Mammary microvascular endothelial cell (primary cell): ENCODE measurements at places on chromosomes 3 and 15. TPM values are rescaled to one million over a fixed set of nuclear protein-coding genes. Genes with fewer than 3 reads are reported as not detected.

The CLDN18 gene
- total RNA-seq, result not detected in 2 replicates

The LRRN1 gene
- not detected in 2 replicates for total RNA-seq

The CHRM5 gene
- not detected in 2 replicates for total RNA-seq

The MORC1 gene
- total RNA-seq, result not detected in 2 replicates

The TF gene
- 0.07 TPM in 1 of 2 replicates, not detected in the other for total RNA-seq

The IL17RE gene
- 0.07 and 0.34 TPM in 2 replicates for total RNA-seq

The ESYT3 gene
- total RNA-seq, result 0.05 and 0.07 TPM in 2 replicates

The SLC6A1 gene
- total RNA-seq, result not detected in 2 replicates

The LRRC2 gene
- 0.47 and 0.64 TPM in 2 replicates for total RNA-seq

The AHSG gene
- not detected in 2 replicates for total RNA-seq

The BUB1B gene
- total RNA-seq, result 38.7 and 51.1 TPM in 2 replicates

The GNAT1 gene
- 0.13 TPM in 1 of 2 replicates, not detected in the other for total RNA-seq

The PPARG gene
- 17.1 and 20.1 TPM in 2 replicates for total RNA-seq

The SEC11A gene
- total RNA-seq, result 194 and 219 TPM in 2 replicates

The FBXL22 gene
- total RNA-seq, result not detected in 2 replicates

The TEX55 gene
- not detected in 2 replicates for total RNA-seq

The SLC28A1 gene
- not detected in 2 replicates for total RNA-seq

The GPR160 gene
- total RNA-seq, result 8.7 and 9.1 TPM in 2 replicates

The FETUB gene
- total RNA-seq, result not detected in 2 replicates

The CHCHD4 gene
- 14.7 and 14.8 TPM in 2 replicates for total RNA-seq

The ITGA11 gene
- 0.27 and 1.3 TPM in 2 replicates for total RNA-seq

The IGSF10 gene
- under 0.01 TPM in 1 of 2 replicates, not detected in the other for total RNA-seq

The GOLGA8S gene
- 0.07 TPM in 1 of 2 replicates, not detected in the other for total RNA-seq
